Daoy (cell line): ENCODE measurements at places on chromosomes 11 and 22. TPM values are rescaled to one million over a fixed set of nuclear protein-coding genes. Genes with fewer than 3 reads are reported as not detected.

GRCh38 chr22:26847046-26847445 is 189.7 kb downstream of the MIAT start:
- peak; percentile 54 for DNase-seq

GRCh38 chr11:132681971-132682370 is 850.3 kb downstream of the OPCML start:
- DNase-seq = no peak

The LRRC4C gene
- not detected in 2 replicates for total RNA-seq

DNA sequence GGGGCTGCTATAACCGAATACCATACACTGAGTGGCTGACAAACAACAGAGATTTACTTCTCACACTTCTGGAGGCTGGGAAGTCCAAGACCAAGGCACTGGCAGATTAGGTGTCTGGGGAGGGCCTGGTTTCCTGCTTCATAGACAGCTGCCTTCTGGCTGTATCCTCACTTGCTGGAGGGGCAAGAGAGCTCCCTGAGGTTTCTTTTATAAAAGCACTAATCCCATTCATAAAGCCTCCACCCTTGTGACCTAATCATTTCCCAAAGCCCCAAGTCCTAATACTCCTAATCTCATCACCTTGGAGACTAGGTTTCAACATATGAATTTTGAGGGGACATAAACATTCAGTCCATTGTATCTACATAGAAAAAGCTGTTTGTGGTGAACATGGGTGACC is 131.8 kb downstream of the KIRREL3 start:
- DNase-seq = no peak

- no peak for DNase-seq
Observed at GRCh38 chr11:130269326-130269943, 45.3 kb downstream of the ZBTB44 start.

The ALDH3B2 gene
- total RNA-seq = 0.23 TPM in 1 of 2 replicates, not detected in the other

The DRD4 gene
- total RNA-seq = not detected in 2 replicates

The PTS gene
- total RNA-seq = 71.1 and 73.6 TPM in 2 replicates

DNA sequence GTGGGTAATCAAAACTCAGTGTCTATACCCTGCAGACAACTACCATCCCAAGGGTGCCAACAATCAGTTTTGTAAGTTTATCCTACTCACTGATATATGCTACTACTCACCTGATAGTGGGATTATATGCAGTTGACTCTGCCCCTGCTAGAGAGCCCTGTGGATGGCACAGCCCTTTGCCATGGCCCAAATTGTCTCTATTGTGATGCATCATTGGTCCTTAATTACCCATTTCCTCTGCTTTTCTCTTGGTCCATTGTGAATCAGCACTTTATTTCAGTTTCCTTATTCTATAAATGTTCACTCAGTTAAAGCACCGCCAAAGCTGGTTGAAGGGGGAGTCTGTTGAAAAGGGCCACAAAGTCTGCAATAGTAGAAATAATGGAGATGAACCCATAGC is 42.3 kb downstream of the PLAAT5 start:
- no peak for DNase-seq

DNA sequence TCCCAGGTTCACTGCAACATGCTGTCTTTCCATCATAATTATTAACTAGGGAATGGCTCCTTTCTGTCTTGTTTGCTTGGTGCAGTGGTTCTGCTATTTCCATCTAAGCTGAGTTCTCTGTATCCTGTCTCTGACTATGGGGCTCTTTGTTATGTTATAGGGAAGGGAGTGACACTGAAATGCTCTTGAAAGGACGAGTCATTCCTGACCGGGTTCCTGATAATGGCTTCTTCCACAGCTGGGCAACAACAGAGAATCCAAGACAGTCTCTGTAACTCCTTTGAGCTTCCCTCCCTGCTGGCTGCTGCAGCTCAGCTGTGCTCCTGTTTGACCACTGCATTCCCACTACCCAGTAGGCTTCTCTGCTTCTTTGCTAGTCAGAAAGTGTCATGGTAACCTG is 24.1 kb downstream of the OR2AT4 start:
- peak; percentile 37 for DNase-seq

DNA sequence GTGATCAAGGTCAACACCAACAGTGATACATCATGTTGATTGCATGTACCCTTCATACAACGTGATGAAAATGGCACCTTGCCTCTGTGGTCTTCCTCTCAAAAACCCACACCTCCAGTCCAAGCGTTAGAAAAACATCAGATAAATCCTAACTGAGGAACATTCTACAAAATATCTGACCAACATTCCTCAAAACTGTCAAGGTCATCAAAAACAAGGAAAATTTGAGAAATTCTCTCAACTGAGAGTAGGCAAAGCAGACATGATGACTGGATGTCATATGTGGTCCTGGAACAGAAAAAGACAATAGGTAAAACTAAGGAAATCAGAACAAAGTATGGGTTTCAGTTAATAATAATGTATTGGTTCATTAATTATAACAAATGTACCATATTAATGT is 64.0 kb upstream of the POU2AF1 start:
- no peak for DNase-seq

GRCh38 chr11:27635567-27636037 is 64.7 kb downstream of the BDNF start:
- DNase-seq = no peak

- peak; percentile 30 for DNase-seq
Observed at GRCh38 chr22:43731988-43732387, 80.1 kb downstream of the EFCAB6 start.

- peak; percentile 53 for DNase-seq
Observed at GRCh38 chr11:34997952-34998528, 81.6 kb downstream of the PDHX start.

- no peak for DNase-seq
Observed at GRCh38 chr22:49373289-49373666, 454.4 kb downstream of the BRD1 start.

GRCh38 chr11:9861860-9862725 is 198.2 kb downstream of the SWAP70 start:
- peak; percentile 69 for DNase-seq

The DTX4 gene
- not detected in 2 replicates for total RNA-seq

GRCh38 chr11:129785383-129786111 is 30.1 kb upstream of the TMEM45B start:
- DNase-seq = peak; percentile 10

DNA sequence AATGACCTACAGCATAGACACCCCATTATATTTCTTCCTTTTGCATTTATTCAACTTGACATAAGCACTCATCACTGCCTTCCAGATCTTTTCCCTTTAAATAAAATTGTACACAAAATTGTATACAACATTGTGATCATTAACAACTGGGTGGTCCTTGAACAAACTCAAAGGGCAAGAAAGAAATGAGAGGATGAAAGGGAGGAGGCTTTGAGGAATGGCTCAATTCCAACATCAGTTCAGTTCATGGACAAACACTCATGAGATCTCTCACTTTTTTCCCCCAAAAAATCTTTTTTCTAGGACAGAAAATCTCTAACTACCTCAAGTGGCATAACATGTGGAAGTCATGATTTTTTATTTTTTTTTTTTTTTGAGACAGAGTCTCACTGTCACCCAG is 113.7 kb downstream of the PLEKHA7 start:
- no peak for DNase-seq

GRCh38 chr11:60280412-60280811 is at the start of gene MS4A4A:
Gene MS4A4A, plus strand, starts transcription at chr11:60280666. Its CDS starts 10 bp downstream, at chr11:60280676.
- no peak for DNase-seq

The PGR gene
- under 0.01 TPM in 1 of 2 replicates, not detected in the other for total RNA-seq

DNA sequence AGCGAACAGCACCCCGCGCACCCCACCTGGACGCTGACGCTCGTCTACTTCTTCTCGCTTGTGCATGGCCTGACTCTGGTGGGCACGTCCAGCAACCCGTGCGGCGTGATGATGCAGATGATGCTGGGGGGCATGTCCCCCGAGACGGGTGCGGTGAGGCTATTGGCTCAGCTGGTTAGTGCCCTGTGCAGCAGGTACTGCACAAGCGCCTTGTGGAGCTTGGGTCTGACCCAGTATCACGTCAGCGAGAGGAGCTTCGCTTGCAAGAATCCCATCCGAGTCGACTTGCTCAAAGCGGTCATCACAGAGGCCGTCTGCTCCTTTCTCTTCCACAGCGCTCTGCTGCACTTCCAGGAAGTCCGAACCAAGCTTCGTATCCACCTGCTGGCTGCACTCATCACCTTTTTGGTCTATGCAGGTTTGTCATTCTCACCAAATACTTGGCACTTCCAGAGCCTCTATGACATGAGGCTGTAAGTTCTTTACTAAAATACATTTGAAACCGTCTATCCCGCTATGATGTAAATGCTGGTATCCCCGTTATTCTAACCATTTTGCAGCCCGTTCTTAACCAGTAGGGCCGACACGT is 535 bp downstream of the AQP11 start:
- peak; percentile 24 for DNase-seq

The HTR3B gene
- total RNA-seq = not detected in 2 replicates

DNA sequence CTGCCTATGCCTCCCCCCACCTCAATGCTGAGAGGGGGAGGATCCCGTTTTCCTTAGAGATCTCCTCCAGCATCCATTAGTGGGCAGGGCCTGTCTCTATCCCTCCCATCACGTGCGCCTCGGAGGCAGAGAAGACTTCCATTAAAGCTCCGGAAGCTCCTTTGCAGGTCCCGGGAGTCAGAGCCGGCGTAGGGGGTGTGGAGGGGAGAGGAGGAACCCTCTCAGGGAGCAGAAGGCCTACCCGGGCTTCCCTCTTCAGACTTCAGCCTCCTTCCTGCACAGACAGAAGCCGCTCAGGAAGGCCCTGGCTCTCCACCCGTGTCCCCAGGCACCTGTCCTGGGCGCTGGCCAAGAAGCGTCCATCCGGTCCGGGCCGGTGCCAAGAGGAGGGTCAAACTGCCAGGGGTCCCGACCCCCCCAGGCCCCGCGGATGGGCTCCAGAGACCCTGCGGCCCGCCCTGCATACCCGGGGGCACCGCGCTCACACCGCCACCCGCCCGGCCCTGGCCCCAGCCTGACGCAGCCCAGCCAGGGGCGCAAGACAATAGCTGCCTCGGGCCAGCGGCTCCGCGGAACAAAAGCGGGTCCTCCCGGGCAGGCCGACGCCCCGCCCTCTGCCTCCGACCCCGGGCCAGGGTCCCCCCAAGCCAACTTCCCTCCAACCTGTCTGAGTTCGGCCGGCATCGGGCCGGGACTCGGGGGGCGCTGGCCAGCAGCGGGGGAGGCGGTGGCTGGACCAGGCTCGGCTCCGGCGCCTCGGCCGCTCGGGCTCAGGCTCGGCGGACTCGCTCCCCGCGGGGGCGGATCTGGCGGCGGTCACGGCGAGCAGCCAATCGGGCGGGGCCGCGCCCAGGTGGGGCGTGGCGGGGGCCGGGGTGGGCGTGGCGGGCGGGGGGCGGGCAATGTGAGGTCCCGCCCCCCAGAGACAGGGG is 29.9 kb downstream of the ARVCF start:
- peak; percentile 85 for DNase-seq

The CHCHD10 gene
- total RNA-seq = 3.5 and 31.6 TPM in 2 replicates

DNA sequence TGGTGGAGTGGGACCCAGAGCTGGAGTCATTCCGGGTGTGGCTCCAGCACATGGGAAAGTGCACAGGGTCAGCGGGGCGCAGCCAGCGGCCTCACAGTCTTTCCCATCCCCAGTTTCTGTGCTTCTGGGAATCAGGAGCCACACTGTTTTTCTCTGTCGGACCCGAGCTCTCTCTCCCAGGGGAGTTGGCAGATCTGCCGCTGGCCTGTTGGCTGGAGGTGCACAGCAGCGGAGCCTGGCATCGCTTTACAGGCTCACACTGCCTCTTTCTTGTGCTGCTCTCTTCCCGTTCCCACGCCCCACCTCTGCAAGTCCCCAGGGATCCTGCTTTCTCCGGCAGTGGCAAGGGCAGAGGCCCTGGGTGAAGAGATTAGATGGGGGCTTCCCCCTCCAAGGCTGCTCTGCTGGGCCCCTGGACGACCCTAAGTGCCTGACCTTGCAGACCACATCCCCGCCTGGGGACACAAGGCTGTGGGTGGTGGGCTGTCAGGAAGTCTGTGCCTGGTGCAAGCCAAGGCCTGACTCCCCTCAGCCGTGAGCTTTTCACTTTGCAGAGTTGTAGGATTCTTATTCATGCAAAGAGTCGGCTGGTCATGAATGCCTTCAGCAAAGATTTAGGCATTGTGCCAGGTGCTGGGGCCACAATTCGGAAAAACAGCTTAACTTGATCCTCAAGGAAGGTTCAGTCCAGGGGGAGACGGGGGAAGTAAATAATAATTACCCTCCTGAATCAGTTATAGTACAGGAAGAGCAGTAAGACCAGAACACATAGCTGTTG is 116.3 kb downstream of the TIMP3 start:
- DNase-seq = no peak

DNA sequence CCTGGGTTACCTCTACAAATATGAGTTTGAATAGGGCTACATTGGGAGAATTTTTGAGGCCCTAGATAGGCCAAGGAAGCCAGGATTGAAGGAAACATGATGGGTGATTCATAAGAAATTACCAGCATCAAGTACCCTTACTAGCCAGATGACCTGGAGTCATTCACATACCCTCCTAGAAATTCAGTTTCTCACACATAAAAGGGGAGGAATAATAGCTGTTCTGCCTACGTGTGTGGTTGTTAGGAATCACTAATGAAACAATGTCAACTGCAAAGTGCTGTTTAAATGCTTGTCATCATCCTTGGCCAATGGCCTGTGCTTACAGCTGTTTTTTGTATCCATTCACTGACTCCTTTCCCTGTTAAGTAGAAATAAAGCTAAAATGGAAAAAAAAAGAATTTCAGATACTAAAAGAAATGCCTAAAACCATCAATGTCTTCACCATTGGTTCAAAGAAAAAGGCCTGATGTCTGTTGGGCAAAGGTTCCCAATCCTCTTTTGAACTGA is 114.4 kb downstream of the NCAM1 start:
- no peak for DNase-seq

- no peak for DNase-seq
Observed at GRCh38 chr22:48871176-48871840, 956.4 kb downstream of the BRD1 start.

The BUD13 gene
- total RNA-seq = 23.2 and 31.8 TPM in 2 replicates
